ENCODE measurements at places on chromosomes 2 and 18.

DNA sequence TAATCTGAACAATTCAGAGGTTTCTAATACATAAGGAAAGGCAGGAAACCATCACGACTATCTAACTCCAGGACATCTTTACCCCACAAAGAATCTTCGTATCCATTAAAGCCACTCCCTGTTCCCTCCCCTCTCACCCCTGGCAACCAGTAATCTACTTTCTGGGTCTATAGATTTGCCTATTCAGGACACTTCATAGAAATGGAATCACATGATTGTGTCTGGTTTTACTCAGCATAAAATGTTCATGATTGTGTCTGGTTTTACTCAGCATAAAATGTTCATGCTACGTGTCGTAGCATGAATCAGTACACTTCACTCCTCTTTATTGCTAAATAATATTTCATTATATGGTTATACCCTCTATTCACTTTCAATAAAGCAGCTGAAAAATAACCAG is 11.6 kb downstream of the FECH start:
- no peak for DNase-seq

DNA sequence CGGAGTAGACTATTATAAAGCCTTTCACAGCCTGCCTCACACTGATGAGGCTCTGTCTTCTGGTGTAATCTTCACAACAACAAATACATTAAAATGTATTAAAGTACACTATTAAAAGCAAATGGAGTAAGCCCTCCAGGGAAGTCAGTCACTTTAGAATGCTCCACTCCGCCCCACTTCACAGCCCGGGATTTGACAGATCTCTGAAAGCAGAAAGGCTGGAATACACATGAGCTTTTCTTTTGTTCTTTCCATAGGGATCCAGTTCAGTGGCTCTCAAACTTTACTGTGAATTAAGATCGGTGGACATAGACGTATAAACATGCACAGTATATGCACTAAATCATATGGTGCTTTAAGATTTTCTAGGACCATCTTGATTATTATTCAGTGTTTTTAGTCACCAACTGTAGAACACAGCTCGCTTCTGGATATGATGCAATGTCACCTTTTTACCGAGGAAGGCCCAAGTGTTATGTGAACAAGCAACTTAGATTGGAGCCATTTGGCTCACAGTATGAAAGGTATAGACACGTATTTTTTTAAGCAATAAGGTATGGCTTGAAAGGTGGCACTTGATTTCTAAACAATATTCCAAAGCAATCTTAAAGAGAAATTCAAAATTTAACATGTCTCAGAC is 151.1 kb downstream of the PRKCE start:
- DNase-seq: no peak

DNA sequence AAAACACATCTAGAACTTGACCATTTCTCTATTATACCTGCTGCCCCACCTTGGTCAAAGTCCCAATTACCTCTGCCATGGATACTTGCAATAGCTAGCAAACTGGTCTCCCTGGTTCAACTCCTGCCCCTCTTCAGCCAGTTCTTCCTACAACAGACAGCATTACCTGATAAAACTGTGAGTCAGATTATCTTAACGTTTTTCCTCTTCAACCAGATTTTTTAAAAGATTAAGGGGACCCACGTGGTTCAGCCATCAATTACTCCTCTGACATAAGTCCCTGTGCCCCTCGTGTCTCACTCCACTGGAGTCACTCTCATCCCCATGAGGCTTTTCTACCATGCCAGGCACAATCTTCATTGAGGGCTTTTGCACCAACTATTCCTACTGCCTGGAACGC is 5.3 kb upstream of the ARHGAP15 start:
- DNase-seq: no peak

DNA sequence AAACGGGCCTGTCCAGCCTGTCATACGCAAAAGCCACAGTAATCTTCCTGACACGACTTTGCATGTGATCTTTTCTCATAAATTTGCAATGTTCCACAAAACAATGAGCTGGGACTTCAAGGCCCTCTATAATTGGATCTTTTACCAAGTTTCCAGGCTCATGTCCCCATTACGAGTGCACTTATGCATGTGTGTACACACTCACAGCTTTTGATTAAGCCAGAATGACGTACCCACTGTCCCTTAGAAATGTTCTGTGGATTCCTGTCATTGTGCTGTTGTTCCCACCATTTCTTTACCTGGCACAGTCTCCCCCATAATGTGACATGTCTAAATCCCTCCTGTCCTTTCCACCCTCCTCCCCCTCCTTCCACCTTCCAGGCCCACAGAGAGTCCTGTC is 19.7 kb upstream of the TMEM247 start:
- no peak for DNase-seq

- DNase-seq: no peak
Measured at GRCh38 chr2:39107156-39107555, 13.7 kb downstream of the SOS1 start.
